ENCODE measurements at places on chromosomes 12 and 14. TPM values are rescaled to one million over a fixed set of nuclear protein-coding genes. Genes with fewer than 3 reads are reported as not detected.

DNA sequence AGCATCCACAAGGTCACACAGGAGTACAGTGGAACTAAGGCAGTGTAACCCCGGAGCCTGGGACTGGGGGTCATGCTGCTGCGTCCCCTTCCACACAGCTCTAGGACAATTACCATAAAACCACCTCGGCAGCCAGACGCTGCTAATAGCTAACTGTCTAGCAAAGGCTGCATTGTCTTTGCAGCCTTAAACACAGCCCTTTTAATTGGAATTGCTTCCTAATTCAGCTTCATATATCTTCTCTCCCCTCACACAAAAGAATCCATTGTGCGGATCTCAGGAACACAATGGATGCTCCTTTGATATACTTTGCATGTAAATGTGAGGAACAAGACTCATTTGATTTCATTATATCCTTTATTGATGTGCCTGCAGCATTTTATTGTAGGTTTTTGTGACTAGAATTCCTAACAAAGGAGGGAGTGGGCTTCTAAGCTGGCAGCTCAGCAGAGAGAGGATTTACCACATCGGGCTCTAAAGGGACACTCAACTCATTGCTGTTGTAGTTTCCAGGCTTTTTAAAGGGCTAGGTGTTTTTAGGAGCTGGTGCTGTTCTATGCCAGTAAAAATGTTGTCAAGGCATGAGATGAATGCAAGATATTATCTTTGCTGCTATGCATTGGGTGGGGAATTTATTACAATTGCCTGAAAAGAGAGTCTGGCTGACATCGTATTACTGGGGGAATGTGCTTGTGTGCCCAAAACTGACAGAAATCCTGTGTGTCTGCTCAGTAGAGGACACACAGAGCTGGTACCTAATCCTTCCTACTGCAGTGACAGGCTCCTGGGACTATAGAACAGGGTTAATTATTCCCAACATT is 30.4 kb upstream of the DACT1 start:
- DNase-seq, result no peak

- no peak for DNase-seq
These were observed 287.5 kb downstream of the FOXN3 start for GRCh38 chr14:89129570-89129969.

DNA sequence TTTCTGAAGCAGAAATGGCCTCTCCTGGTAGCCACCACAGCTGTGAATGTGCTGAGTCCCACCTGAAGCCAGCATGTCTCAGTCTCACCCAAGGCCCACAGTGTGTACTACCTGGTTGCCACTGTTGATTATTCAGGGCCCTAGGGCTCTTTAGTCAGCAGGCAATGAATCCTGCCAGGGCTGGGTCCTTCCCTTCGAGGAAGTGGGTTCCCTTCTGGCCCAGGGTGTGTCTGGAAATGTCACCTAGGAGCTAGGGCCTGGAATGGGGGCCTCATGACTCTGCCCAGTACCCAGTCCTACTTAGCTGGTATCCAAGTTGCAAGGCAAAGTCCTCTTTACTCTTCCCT is 207.4 kb downstream of the SYNE2 start:
- DNase-seq, result no peak

DNA sequence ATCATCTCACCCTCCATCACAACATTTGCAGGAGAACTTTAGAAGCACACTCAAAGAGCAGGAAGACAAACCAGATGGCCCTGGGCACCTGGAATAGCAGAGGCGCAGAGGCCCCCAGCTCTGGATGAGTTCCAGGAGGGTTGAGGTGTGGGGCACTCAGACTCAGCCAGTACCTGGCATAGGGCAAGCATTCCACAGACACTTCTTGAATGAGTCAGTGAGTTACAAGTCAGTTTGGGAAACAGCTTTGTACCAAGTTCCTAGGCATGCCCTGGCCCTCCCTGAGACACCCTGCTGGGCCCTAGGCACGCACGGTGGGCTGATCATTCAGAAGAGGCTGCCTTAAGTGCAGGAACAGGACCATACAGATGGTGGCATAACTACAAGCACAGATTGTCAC is 54.3 kb downstream of the MAP3K9 start:
- DNase-seq, result no peak

- DNase-seq, result no peak
These were observed 19.4 kb upstream of the A2M start for GRCh38 chr12:9134981-9135628.

DNA sequence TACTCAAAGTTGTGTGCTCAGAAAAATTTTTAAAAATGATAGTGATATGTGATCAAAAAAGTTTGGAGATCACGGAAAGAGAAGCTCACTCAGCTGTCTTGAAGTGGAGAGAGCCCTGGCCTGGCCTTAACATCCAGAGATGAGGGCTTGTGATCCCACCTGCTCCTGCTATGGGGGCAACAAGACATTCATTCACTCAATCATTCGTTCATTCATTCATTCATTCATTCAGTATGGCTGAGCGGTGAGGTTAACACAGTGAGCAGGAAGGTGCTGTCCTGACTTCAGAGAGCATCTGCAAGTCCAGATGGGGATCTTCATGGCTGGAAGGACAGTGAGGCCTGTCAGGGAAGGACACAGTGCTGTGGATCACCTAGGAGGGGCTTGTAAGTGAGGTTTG is 112.3 kb downstream of the SLC25A47 start:
- DNase-seq, result no peak

DNA sequence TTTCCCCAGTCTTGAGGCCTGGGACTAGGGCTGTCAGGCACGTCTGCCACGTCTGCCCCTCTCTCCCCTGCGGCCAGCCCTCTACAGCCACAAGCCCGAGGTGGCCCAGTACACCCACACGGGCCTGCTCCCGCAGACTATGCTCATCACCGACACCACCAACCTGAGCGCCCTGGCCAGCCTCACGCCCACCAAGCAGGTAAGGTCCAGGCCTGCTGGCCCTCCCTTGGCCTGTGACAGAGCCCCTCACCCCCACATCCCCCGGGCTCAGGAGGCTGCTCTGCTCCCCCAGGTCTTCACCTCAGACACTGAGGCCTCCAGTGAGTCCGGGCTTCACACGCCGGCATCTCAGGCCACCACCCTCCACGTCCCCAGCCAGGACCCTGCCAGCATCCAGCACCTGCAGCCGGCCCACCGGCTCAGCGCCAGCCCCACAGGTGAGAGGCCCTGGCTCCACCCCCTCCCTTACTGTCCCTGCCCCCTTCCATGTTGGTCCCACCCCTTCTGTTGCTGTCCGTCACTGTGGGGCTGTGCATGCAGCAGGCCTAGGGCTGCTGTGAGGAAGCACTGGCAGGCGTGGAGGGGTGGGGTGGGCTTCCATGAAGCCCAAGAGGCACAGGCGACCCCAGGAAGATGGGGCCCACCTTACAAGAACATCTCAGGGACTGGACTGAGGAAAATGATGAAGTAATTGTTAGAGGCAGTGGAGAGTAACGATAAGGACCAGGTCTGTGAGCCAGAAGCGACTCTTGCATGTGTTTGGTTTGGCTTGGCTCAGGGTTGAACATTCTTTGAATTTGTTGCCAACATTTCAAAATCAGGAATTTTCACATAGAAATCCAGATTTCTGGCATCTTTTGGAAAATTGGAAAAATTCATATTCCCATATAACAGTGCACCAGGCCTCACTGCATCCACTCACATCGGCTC is 16.8 kb downstream of the C12orf43 start:
- no peak for DNase-seq

- no peak for DNase-seq
These were observed 151.6 kb upstream of the OR4E1 start for GRCh38 chr14:21825149-21825743.

DNA sequence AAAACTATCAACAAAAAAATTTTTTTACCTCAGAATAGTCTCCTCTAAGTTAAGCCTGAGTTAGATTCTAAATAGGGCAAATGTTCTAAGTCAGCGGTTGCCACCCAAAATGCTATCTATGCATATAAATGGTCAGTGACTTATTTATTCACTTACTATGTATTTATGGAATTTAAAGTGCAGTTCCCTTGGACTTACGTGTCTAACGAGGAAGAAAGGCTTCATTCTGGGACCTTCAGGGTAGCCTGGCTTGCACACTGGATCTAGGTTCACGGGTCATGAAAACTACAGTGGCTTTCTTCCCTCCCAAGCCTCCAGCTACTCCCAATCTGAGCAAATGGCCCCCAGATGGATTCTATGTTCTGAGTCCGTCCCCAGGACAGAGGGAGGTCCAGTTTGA is 77.1 kb downstream of the ARF6 start:
- DNase-seq, result no peak

DNA sequence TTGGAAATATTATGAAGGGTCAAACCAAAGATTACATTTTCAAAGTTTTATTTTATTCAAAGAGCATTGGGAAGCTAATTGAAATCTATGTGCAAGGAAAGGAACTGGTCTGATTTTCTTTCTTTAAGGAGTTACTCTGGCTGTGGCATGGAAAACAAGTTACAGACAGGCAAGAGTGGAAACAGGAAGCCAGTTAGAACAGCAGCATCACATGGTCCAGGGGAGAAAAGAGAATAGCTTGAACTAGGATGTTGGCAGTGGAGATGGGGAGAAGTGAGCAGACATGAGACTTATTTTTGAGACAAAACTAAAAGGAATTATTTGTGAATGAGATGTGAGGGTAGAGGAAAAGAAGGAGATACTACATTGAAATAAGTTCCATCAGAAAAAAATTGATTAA is 3.4 kb downstream of the OR11G2 start:
- no peak for DNase-seq

- no peak for DNase-seq
These were observed 48.7 kb downstream of the ST8SIA1 start for GRCh38 chr12:22285846-22286245.

KICS2 gene
- 24.8 TPM for total RNA-seq

INF2 gene
- total RNA-seq, result 37.4 TPM

Data from hematopoietic multipotent progenitor cell (in vitro differentiated cells).